Right atrium auricular region (tissue), 2 donors: ENCODE measurements at places on chromosomes 1 and 21.

GRCh38 chr21:34592120-34592955, 22.6 kb downstream of the RCAN1 start:
- no peak overlapping the region for H3K4me3 ChIP-seq
- peak; percentile 72 for DNase-seq
- H3K4me1 ChIP-seq = peaks cover 68% of the 10 kb centered on the region
- no peaks in the 10 kb centered on the region for H3K27me3 ChIP-seq

- no peaks in the 10 kb centered on the region for H3K36me3 ChIP-seq
- H3K4me1 ChIP-seq = no peaks in the 10 kb centered on the region
- H3K27me3 ChIP-seq = no peaks in the 10 kb centered on the region
- DNase-seq = no peak
- H3K4me3 ChIP-seq = no peak overlapping the region
- no peak overlapping the region for H3K27ac ChIP-seq
These were observed 27.9 kb downstream of the RERE start for GRCh38 chr1:8789314-8790214.

DNA sequence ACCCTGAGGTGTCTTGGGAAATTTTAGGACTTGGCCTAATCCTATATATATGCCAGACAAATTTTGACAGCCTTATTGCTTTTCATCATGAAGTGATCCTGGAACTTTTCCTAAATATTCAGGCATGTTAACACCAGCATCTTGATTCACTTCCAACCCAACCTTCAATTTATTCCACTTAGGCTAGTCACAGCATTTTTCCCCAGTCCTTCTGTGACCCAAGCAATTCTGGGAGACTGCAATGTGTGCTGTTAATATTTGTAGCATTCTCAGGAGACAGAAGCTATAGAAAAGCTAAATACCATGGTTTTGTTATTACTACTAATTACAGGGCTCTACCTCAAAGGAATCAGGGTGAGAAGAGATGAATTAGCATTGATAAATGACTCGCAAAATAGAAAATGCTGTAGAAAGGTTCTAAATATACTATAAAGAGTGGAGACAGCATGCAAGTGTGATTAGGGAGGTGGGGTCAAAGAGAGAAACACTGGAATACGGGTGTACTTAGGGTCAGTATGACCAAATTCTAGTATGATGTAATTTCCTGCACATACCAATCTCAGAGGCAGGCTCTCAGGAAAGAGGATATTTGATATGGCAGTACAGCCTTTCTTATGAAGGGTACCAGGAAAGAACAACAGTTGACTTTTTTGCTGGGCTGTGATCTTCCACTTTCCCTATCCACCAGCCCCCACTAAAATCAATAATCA, 29.1 kb downstream of the PRRX1 start:
- H3K4me1 ChIP-seq = peaks cover 40% of the 10 kb centered on the region
- no peak overlapping the region for H3K4me3 ChIP-seq
- no peaks in the 10 kb centered on the region for H3K27me3 ChIP-seq
- DNase-seq = no peak
- H3K27ac ChIP-seq = peak overlapping the region; percentile 51

- DNase-seq = no peak
- H3K27ac ChIP-seq = no peak overlapping the region
These were observed 18.1 kb downstream of the COL6A1 start for GRCh38 chr21:45999581-46000181.

DNA sequence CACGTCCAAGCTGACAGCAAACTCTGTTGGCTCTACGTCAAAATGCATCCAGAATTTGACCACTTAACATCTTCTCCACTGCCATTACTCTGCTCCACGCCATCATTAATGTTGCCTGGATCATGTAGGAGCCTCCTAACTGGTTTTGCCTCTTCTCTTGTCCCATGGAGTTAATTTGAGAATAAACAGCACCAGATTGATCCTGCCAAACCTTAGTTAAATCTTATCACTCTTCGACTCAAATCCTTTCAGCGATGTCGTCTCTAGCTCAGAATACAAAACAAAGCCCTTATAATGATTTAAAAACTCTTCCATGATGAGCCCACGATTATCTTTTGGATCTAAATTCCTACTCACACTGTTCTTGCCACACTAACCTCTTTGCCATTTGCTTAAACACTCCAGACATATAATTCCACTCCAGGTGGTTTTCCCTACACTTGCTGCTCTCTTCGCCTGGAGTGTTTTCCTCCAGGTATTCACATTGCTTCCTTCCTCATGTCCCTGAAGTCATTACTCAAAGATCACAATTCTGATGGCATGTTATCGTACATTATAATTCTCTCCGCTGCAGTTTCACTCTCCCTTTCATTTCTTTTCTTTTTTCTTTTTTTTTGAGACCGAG, 90.7 kb upstream of the KCNK2 start:
- no peak for DNase-seq
- H3K27ac ChIP-seq = no peak overlapping the region
- no peaks in the 10 kb centered on the region for H3K36me3 ChIP-seq
- no peaks in the 10 kb centered on the region for H3K4me1 ChIP-seq

- H3K36me3 ChIP-seq = no peaks in the 10 kb centered on the region
- peak overlapping the region; percentile 15 for H3K27ac ChIP-seq
- peak; percentile 78 for DNase-seq
- peak overlapping the region; percentile 32 for H3K4me3 ChIP-seq
- peaks cover 16% of the 10 kb centered on the region for H3K4me1 ChIP-seq
- no peaks in the 10 kb centered on the region for H3K27me3 ChIP-seq
These were observed 32.3 kb upstream of the TARDBP start for GRCh38 chr1:10980094-10980577.

DNA sequence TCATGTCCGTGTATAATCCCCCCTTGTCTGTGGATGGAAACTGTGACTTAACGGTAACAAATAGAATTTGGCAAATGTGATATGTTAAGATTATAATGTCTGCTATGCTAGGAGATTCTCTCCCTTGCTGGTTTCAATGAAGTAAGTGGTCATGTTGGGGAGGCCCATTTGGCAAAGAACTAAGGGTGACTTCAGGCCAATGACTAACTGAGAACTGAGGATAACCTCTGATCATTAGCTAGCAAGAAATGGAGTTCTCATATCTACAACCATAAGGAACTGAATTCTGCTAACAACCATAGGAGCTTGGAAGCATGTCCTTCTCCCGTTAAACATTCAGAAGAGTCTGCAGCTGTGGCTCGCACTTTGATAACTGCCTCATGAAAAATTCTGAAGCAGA, 2.3 kb downstream of the IFI44L start:
- H3K4me3 ChIP-seq = no peak overlapping the region
- no peaks in the 10 kb centered on the region for H3K4me1 ChIP-seq
- no peaks in the 10 kb centered on the region for H3K36me3 ChIP-seq

GRCh38 chr1:174426153-174426552, 21.6 kb upstream of the GPR52 start:
- H3K4me3 ChIP-seq = no peak overlapping the region
- no peak for DNase-seq
- no peaks in the 10 kb centered on the region for H3K4me1 ChIP-seq
- H3K36me3 ChIP-seq = no peaks in the 10 kb centered on the region
- H3K27me3 ChIP-seq = no peaks in the 10 kb centered on the region

DNA sequence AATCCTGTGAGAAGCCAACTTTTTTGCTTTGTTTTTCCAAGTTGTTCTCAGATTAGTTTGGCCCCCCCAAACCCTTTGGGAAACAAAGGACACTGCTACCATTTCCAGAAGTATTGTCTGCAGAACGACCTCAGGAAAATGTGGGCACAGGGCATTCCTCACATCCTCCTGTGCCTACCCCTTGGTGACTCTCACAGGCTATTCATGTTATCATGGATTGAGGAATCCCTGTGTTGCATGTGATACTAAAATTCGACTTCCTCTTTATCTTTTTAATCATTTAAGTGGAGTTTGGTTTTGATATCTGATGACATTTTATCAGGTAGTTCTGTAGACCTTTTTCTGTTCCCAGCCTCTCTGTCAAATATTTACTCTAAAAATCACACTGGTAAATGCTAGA, 184.5 kb downstream of the FASLG start:
- no peak overlapping the region for H3K4me3 ChIP-seq
- no peaks in the 10 kb centered on the region for H3K27me3 ChIP-seq
- DNase-seq = no peak
- no peaks in the 10 kb centered on the region for H3K4me1 ChIP-seq
- H3K36me3 ChIP-seq = no peaks in the 10 kb centered on the region

GRCh38 chr1:53160924-53161378, 18.5 kb upstream of the SLC1A7 start:
- H3K36me3 ChIP-seq = no peaks in the 10 kb centered on the region
- DNase-seq = no peak
- no peak overlapping the region for H3K27ac ChIP-seq
- no peak overlapping the region for H3K4me3 ChIP-seq

GRCh38 chr1:203839081-203839480, 22.3 kb upstream of the SNRPE start:
- peaks cover 76% of the 10 kb centered on the region for H3K36me3 ChIP-seq
- DNase-seq = no peak
- no peaks in the 10 kb centered on the region for H3K4me1 ChIP-seq
- no peaks in the 10 kb centered on the region for H3K27me3 ChIP-seq

GRCh38 chr1:30977105-30977504, 68.5 kb upstream of the SDC3 start:
- no peak overlapping the region for H3K27ac ChIP-seq
- no peak overlapping the region for H3K4me3 ChIP-seq
- H3K36me3 ChIP-seq = peaks cover 27% of the 10 kb centered on the region
- no peaks in the 10 kb centered on the region for H3K4me1 ChIP-seq
- H3K27me3 ChIP-seq = no peaks in the 10 kb centered on the region

DNA sequence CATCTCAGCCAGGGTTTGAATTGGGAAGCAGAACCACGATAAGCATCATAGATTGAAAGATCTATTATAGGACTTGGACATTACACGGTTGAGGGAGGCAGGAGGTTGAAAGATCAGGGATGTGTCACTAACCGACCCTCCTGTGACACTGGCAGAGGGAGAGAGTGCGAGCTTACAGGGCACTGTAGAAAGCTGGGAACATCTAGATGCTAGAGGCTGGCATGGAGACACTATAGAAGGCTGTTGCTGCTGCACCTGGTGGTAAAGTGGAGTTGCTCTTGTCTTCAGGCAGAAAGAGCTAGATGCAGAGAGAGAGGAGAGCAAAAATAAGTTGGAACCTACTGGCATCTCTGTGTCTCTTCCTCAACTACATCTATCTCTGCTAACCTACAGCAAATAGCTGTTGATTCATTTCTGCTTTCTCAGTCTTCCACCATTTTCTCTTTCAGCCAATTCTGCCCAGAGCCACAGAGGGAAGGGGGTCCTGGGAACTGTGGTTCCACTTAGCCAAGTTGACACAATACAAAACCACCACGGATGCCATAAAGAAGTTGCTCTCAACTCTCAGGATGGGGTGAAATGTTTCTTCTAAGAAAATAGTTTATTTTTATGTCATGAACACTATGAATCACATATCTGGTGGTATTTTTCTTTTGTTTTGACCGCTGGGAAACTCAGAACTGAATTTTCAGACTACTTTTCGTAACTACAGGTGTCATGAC, 155.9 kb downstream of the ZNF281 start:
- DNase-seq = no peak
- H3K36me3 ChIP-seq = no peaks in the 10 kb centered on the region
- H3K27ac ChIP-seq = no peak overlapping the region
- no peaks in the 10 kb centered on the region for H3K27me3 ChIP-seq
- no peaks in the 10 kb centered on the region for H3K4me1 ChIP-seq
- H3K4me3 ChIP-seq = no peak overlapping the region

GRCh38 chr1:245085508-245086095, 69.2 kb upstream of the KIF26B start:
- no peaks in the 10 kb centered on the region for H3K27me3 ChIP-seq
- no peaks in the 10 kb centered on the region for H3K36me3 ChIP-seq
- H3K4me1 ChIP-seq = no peaks in the 10 kb centered on the region
- no peak for DNase-seq
- no peak overlapping the region for H3K4me3 ChIP-seq

DNA sequence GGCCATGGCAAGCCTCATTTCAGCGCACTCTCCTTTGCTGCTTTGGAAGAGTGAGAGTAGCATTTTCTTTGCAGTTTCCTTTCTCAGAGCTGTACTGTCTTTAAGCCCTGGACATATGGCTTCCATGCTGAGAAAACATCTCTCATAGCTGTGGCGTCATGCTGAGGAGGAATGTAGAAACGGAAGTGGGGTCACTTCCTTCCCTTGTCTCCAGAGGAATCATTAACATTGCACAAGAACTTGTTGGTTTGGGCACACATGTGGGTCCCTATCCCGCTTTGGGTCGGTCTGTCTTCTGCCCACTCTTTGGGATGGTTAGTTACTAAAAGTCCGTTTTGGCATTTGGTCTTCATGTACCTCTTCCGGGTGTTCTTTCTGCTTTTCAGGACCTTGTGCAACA, 5.6 kb downstream of the MFN2 start:
- peaks cover 83% of the 10 kb centered on the region for H3K36me3 ChIP-seq
- DNase-seq = no peak
- no peaks in the 10 kb centered on the region for H3K27me3 ChIP-seq
- no peak overlapping the region for H3K4me3 ChIP-seq
